ENCODE measurements at places on chromosomes 13 and 19. TPM values are rescaled to one million over a fixed set of nuclear protein-coding genes. Genes with fewer than 3 reads are reported as not detected.
A peak's percentile ranks its signal among the peaks of the same experiment; 100 is the strongest.

DNA sequence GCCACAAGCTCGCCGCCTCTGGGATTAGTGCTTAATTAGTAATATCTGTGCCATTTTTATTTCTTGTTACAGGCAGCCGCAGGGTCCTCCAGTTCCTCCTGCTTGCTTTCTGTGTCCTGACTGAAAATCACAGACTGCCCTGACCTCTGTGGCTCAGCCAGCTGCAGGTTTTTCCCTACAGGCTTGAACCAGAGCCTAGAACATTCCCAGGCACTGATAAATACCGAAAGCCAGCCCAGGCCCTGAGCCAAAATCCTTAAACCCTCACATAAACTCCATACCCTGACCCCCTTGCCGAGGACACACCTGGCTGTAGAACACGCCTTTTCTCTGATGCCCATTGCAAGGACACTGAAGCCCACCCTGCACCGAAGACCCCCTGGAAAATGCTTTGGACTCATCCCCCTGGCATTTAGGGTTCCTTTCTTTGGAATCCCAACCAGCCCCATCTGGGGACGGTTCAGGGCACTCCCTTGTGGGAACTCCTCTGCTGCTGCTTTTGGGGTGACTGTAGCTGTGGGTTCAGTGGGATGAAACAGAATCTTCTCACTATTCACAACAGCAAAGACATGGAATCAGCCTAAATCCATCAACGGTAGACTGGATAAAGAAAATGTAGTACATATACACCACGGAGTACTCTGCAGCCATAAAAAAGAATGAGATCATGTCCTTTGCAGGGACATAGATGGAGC, 15.5 kb downstream of the DPP9 start:
- DNase-seq = no peak

DNA sequence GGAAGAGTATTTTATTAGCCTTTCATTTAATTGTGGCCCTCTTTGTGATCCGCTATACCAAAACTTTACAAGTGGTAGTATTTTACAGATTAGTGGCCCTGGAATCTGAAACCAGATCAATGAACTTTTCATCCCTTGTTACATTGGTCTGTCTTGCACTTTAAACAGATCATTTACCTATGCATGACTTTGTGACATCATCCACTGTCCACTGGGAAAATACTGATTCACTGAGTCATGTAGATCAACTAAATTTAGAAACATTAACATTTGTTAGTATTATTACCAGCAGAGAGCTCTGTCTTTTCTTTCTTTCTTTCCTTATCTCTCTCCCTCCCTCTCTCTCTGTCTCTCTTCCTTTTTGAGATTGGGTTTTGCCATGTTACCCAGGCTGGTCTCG, 17.5 kb downstream of the PCDH8 start:
- no peak for DNase-seq

DNA sequence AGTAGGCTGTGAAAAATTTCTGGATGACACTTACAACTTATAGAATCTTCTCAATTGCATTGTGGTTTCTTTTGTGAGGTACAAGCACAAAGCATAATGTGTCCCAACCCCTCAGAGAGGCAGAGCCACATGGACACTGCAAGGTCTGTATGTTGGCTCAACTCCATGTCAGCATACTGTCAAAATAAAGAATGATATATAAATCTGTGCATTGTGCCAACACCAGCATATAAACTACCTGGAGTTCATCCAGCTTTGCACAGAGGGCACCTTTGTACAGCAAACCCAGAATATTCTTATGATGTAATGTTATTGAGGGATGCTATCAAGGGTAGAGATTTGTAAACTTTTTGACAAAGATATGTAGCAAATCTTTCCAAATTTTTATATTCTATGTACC, 1065.8 kb upstream of the MIR17HG start:
- no peak for DNase-seq

DNA sequence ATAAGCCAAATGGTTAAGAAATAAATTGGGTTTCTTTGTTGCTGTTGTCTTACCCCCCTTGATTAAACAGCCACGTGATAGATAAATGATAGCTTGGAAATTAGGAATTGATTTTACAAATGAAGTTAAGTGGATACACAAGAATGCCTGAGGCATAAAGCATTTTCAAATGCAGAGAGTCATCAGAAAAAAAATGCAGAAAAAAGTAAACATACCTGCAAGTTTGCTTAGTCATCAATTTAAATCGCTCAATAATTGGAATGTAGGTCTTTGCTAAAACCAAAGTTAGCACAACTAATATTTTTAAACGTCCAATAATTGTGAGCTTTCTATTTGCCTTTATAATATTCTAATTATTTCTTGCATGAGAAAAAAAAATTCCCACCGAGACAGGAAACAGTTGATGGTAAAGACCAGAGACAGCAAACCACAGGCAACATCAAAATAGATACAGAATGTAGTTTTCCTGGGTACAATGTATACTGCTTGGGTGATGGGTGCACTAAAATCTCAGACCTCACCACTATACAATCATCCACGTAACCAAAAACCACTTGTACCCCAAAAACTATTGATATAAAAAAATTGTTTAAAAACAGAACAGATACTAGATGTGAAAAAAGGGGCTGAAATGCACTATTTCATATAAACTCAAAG, 924.0 kb downstream of the PCDH9 start:
- no peak for DNase-seq

DNA sequence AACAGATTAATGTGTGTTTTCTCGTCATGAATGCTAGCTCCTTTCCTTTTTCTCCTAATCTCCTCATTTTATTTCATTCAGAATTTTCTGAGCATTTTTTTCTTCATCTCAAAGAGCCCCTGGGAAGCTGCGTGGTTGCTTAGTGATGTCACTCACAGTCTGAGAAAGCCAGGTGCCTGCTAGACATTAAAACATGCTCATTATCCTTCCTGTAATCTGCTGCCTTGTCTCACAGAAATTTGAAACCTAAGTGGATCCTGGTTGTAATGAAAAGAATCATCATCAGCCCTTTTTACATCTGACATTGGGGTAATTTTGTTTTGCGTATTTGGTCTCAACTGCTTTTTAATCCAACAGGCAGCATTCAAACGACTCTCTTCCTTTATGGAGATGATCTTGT, 108.2 kb upstream of the RNF113B start:
- no peak for DNase-seq

DNA sequence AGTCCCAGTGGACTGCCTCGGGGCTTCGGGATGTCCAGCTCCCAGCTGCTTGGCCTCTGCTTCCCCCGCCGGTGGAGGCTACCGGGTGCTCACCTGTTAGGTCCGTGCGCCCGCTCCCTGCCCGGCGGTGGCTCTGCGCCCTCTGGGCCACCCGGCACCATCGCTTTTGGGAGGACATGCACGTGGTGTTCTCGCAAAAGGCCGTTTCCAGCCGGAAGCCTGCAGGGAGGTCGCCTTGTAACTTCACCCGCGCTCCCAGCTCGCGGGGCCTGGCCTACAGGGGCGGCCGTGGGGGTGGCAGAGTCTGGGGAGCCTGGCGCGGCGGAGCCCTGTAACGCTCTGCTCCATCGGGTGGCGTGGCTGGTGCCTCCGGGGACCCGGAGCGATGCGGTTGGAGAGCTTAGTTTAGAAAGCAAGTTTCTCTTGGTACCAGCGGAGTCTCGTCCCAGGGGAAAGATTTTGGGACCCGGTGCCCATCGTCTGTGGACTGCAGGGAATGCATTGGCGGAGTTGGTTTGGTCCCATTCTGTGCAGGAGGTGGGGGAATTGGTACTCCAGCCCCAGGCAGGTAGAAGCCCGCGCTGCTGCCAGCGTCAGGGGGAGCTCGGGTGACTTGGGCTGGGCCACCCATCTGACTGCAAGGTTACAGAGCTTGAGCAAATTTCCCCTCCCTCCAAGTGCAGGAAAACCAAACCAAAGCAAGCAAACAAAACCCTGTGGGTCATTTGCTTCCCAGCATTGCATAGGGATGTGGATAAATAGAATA, 673 bp downstream of the SPATA13 start:
- peak; percentile 85 for DNase-seq

GRCh38 chr13:51833980-51834379, 11.0 kb downstream of the TMEM272 start:
- DNase-seq = no peak

DNA sequence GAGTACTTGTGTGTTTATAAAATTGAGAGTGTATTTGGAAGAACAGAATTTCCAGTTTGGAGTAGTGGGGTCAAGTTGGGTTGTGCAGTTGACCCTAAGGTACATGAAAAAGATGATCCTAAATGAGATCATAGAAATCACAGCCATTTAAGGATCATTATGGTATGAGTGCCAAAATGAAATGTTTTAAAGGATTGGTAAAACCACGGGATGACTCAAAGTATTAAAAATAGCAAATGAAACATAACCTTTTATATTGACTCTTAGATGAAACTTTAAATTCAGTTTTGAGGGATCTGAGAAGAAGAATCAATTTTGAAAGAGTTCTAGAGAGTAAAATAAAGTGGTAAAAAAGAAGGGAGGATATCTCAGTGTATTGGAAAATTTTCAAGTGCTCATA, 773.8 kb downstream of the GPC5 start:
- no peak for DNase-seq

DNA sequence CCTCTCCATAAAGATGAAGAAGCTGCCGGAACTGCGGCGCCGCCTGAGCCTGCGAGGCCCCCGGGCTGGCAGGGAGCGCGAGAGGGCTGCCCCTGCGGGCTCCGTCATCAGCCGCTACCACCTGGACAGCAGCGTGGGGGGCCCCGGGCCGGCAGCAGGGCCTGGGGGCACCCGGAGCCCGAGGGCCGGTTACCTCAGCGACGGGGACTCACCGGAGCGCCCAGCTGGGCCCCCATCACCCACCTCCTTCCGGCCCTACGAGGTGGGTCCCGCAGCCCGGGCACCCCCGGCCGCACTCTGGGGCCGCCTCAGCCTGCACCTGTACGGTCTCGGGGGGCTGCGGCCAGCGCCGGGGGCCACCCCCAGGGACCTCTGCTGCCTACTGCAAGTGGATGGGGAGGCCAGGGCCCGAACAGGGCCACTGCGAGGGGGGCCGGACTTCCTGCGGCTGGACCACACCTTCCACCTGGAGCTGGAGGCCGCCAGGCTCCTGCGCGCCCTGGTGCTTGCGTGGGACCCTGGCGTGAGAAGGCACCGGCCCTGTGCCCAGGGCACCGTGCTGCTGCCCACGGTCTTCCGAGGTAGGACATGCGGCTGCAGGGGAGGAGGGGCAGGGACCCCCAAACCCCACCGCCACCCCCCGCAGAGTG, 2.7 kb downstream of the SYDE1 start:
- DNase-seq = no peak

DNA sequence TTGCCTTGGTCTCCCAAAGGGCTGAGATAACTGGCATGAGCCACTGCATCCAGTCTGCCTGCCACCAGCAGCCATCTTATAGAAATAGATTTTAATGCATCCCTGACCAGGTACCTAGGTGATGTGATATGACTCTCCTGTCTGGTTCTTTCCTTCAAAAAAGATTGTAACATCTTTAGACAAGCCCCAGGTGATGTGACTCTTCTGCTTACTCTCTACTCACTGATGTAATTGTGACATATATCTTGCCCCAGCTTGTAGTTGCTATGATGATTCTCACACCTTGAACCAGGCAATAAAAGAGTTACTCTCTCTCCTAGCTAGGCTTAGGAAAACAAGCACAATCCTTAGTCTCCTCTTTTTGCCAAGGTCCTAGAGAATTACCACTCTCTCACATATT, 30.6 kb upstream of the ZNF681 start:
- DNase-seq = peak; percentile 17

- peak; percentile 98 for DNase-seq
These were observed at the start of gene SH2D3A for GRCh38 chr19:6767357-6768235. TSS of gene SH2D3A (minus strand) at chr19:6767435. CDS start at chr19:6763748, 3,687 bp downstream.

- DNase-seq = no peak
These were observed 222.2 kb downstream of the MYO16 start for GRCh38 chr13:108851660-108852059.

DNA sequence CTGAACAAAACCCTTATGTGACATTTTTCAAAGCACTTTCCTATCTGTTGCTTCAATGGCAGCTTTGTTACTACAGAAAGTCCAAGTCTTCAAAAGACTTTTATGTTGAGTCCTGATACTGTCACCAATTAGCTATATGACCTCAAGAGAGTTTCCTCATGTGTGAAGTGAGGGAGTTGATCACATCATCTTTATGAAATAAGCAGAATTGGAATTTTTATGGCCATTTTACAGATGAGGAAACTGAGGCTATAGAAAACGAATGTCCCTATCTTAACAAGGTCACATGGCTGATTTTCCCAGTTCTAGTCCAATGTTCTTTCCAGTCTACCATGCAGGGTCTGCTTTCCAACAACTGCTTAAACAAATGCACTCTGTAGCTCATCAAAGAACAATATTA, 2.6 kb downstream of the TNFRSF19 start:
- DNase-seq = no peak

GRCh38 chr19:14450168-14450874, 17.2 kb downstream of the PKN1 start:
- peak; percentile 92 for DNase-seq

DNA sequence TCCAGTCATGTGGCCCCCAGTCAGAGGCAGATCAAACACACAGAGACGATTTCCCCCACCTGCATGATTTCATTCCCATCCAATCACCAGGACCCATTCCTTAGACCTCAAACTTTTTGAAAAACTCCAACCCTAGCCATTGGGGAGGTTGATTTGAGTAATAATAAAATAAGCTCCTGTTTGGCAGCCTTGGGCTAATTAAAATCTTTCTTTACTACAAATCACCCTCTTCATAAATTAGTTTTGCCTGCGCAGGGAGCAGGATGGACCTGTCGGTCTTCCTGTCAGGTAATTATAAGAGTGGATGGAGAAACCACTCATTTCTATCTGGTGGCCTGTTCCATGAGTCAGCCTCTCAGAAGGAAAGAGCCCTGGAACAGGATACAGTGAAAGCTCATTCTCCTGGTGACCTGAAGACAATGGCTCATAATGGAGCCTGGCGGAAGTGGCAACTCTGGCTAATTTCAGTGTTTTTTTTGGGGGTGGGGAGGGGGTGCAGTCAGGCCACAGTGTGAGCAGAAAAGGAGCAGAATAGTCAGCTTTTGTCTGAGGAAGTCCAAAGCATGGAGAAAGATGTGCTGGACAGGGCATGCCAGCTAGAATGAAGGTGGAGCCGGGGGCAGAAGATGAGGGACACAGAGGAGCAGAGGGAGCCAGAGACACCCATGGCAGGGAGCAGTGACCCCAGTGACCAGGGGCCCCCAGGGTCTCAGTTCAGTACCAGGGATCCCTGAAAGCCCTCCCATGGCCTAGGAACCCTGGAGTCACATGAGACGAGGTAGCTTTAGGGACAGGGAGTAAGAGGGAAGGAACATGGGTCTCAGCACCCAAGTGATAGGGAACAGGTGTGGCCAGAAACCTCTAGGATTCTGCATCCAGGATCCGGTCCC, 31.8 kb upstream of the PSG9 start:
- no peak for DNase-seq

The CBLC gene
- total RNA-seq = not detected

The CEACAM21 gene
- total RNA-seq = 31.1 TPM

The CDX2 gene
- not detected for total RNA-seq

The SIGLEC8 gene
- total RNA-seq = 0.09 TPM

The BRCA2 gene
- 24.7 TPM for total RNA-seq

The CGB2 gene
- not detected for total RNA-seq

The ZNF99 gene
- total RNA-seq = not detected

The FOXA3 gene
- not detected for total RNA-seq

All from activated CD4-positive, alpha-beta T cell treated with anti-CD3 and anti-CD28 coated beads, Interleukin-2, amount 10 ng/mL, durations not matched to agents 24 days and 14 days (primary cell).